ENCODE measurements at places on chromosomes 16 and 17.

DNA sequence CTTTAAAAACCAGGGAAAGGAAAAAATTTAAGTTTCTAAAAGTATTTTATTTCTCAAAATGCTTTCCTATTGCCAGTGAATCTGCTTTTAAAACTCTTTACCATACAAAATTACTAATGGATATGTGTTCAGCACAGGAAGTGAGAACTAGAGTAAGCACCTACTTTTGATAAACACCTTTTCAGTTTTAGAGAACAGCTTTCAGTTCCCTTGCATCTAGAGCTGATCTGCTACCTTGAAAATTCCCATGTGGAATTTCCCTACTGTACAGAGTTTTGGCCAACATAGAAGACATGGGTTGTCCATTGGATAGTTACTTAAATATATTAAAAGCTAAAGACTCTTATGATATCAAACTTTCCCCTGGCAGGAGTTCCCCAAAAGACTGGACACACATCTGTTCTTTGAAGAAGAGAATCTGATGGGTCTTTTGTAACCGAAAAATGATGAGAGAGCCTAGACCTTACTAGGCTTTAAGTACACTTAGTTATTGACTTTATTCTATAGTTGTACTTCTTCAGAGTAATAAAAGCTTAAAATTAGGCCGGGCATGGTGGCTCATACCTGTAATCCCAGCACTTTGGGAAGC, 112.1 kb upstream of the CNTNAP4 start:
- DNase-seq = no peak

GRCh38 chr17:50263331-50264262, 10.7 kb upstream of the TMEM92 start:
- no peak for DNase-seq

DNA sequence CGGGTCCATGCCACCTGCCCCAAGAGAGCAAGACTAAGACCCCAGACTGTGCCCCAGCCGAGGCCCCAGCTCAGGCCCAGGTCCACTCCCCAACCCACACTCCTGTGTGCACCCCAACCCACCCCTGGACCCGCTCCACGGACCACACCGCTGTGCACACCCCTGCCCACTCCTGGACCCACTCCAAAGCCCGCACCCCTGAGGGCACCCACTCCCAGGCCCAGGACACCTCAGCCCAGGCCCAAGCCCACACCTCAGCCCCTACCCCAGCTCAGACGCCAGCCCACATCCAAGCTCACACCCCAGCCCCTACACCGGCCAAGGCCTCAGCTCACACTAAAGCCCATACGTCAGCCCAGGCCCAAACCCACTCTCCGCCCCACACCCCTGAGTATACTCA, 1.1 kb downstream of the SPEM3 start:
- no peak for DNase-seq

DNA sequence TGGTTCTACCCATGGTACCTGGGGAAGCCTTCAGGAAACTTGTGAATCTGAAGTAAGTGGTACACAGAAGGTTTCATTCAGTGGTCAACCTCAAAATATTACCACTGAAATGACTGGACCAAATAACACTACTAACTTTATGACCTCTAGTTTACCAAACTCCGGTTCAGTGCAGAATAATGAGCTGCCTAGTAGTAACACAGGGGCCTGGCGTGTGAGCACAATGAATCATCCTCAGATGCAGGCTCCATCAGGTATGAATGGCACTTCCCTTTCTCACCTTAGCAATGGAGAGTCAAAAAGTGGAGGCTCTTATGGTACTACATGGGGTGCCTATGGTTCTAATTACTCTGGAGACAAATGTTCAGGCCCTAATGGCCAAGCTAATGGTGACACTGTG, 55.9 kb upstream of the SLC5A11 start:
- no peak for DNase-seq

DNA sequence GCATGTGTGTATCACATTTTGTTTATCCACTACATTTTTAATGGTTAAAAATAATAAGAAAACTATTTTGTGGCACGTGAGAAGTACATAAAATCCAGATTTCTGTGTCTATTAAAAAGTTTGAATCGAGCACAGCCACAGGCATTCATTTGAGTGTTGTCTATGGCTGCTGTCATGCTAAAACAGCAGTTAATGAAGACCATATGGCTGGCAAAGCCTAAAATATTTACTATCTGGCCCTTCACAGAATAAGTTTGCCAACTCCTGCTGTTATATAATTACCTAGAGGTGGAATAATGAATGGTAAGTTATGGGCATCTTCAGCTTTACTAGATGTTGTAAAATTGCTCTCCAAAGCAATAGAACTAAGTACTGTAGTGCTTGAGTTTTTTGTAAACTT, 30.5 kb downstream of the TMEM98 start:
- DNase-seq = no peak
